Calu3 (cell line): ENCODE measurements at places on chromosomes 2 and 18. TPM values are rescaled to one million over a fixed set of nuclear protein-coding genes. Genes with fewer than 3 reads are reported as not detected.

- no peak for DNase-seq
Observed at GRCh38 chr2:201343559-201343958, 13.6 kb downstream of the FLACC1 start.

DNA sequence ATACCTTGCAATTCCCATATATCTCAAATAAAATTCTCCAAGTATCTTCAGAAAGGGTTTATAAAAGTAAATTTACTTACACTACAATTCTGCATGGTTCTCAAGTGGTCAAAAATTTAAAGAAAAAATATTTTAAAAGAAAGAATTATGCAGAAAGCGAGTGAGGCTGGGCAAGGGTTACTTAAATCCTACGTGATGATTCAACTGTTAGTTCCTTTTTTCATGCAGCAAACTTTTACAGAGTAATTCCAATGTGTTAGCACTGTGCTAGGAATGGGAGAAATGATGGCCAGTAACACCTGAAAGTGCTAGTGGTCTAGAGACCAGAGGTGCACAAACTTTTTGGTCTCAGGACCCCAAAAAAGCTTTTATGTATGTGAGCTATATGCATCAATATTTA lies 133.4 kb downstream of the ATAD2B start:
- DNase-seq, result no peak

DNA sequence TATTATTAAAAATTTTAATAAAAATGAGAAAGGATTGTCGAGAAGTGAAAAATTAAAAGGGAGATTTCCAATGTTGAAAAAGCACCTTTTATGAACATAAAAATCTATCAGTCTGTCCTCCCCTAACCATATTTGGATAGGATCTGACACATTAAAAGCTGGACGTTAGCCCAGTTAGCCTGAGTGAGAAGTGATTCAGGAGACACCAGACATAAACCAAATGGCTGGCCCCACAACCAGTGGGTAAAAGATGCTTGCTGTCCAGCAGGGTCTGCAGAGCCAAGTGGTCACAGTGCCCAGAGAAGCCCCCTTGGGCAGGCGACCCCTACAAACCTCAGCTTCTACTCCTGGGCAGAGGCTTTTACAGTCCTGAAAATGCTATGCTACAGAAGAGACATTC lies 253.8 kb upstream of the LYPD1 start:
- no peak for DNase-seq

GRCh38 chr18:62420513-62421209 lies 95.6 kb downstream of the TNFRSF11A start:
- DNase-seq, result peak; percentile 89

GRCh38 chr2:223203971-223204929 lies 152.3 kb downstream of the KCNE4 start:
- DNase-seq, result no peak

DNA sequence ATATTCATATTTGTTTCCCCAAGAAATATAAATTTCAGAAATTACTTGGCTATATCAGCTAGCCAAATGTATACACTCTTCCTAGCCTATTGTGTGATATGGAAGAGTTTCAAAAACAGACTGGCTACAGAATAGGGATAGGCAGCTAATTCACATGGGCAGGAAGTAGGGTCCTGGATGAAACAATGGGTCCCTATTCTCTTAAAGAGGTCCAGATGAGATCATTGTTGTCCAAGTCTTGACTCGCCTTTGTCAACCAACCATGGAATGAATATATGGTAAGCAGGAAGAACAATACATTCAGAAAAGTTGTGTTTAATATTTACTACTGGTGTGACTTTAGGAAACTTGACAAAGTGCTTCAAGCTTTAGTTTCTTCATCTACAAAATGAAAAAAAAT lies 319.9 kb downstream of the NBAS start:
- no peak for DNase-seq

GRCh38 chr2:147499785-147500184 lies 345.0 kb upstream of the ACVR2A start:
- no peak for DNase-seq

DNA sequence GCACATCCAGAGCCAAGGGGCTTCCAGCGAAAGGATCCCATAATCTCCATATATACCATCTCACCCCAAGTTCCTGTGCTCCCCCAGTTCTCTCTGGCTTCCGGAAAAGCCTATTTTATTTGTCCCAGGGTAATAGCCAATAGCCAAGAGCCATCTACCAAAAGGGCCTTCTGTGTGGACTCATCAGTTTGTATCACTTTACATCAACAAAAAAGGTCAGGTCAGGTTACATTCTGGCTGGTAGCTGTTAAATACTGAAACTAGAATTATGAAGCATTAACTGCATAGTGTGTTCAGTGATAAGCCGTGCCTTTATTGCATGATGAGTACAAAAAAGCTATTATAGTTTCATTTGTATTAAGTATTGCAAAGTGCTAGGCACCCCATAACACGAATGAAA lies 223.7 kb downstream of the IRS1 start:
- no peak for DNase-seq

- DNase-seq, result no peak
Observed at GRCh38 chr2:225765820-225766219, 366.3 kb downstream of the NYAP2 start.

DNA sequence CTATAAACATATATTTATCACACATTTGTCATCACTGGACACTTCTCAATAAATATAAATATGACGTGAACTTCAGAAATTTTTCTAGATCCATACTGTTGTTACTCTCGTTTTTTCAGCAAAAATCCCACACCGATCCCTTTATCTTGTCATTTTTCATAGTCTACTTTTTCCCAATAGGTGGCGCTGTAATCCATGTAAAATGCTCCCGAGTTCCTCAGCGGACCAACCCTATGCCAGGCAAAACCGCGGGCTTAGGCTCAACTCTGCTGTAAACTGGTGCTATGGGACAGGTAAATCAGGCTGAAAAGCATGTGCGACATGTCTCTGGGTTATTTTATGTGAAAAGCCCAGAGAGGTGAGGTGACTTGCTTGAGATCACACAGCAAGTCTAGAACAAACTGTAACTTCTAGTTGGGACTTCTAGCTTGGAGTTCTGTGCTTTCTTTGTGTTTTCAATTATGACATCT lies 104.0 kb downstream of the COBLL1 start:
- DNase-seq, result peak; percentile 63

DNA sequence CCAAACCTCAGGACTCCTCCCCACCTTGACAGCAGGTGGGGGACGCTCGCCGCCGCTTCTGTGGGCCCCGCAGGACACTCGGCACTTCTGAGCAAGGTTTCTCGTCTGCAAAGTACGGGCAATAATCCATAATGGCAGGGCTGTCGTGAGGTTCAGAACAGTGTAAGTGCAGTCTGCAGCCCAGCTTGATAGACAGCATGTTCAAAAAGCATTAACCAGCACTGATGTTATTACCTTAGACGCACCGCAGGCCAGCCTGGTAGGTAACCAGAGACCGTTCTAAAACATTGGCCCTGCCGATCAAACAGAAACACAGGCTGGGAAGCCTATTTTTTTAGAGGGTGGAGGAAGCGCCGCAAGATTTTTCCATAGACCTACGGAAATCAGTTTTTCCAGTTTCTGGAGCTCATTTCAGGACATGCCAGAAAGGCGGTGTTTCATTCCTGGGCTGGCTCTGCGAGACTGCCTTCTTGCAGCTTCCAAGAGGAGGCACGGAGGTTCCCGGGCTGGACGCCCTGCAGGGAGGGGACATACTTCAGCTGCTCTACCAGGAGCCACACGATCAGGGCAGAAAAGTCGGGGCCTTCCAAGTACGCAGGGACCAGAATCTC lies 148.7 kb downstream of the TPO start:
- no peak for DNase-seq

DNA sequence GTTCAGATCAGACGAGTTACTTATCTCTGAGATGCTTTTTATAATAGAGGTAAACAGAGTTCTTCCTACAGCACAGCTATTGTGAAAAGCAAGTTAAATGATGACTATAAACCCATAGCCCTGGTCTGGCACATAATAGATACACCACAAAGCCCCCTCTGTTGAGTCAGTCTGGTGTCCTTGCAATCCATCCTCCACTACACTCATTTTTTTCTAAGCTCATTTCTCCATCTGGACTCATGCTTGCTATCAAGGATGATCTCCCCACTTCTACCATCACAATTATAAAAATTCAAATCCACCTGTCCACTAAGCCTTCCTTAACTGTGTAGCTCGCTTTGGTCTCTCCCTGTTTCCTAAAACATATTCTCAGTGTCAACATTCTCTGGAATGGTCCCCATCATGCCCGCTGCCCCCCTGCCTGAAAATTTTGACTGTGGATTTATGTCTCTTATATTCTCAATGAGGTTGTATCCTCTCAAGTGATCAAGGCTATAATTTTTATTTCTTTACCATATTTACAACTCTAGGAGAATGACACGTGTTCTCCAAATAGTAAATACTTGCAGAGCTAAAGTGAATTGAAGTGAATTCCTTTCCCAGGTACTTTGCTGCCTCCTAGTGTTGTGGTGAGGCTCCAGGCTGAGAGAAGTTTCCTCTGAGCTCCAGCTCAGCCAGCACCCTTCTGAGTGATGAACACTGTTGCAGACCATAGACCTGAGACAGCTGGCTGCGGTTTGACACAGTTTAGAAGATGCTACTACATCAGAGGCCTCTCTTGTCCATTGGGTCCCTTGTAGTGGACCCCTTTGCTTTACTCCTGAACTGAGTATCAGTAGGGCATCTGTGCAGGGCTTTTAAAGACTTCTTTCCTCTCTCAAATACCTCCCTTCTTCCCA lies 108.7 kb downstream of the DPP10 start:
- DNase-seq, result peak; percentile 71

UGT1A3 gene
- 5.9 and 6.0 TPM in 2 replicates for total RNA-seq

ARHGAP25 gene
- total RNA-seq, result 0.51 TPM in 1 of 2 replicates, not detected in the other

CNRIP1 gene
- not detected in 2 replicates for total RNA-seq

TFCP2L1 gene
- 21.1 and 29.8 TPM in 2 replicates for total RNA-seq

CHRNG gene
- not detected in 2 replicates for total RNA-seq

L3MBTL4 gene
- 2.1 and 2.4 TPM in 2 replicates for total RNA-seq

MTHFD2 gene
- 177 and 205 TPM in 2 replicates for total RNA-seq

AMER3 gene
- total RNA-seq, result not detected in 2 replicates

REG1A gene
- not detected in 2 replicates for total RNA-seq

SYT4 gene
- total RNA-seq, result not detected in 2 replicates

NCL gene
- total RNA-seq, result 694 and 719 TPM in 2 replicates

ABCB11 gene
- 1.3 and 2.1 TPM in 2 replicates for total RNA-seq
